ENCODE measurements at places on chromosomes 3 and 15.
A peak's percentile ranks its signal among the peaks of the same experiment; 100 is the strongest.

GRCh38 chr3:150747886-150748683 is 14.9 kb downstream of the SIAH2 start:
- DNase-seq = no peak

DNA sequence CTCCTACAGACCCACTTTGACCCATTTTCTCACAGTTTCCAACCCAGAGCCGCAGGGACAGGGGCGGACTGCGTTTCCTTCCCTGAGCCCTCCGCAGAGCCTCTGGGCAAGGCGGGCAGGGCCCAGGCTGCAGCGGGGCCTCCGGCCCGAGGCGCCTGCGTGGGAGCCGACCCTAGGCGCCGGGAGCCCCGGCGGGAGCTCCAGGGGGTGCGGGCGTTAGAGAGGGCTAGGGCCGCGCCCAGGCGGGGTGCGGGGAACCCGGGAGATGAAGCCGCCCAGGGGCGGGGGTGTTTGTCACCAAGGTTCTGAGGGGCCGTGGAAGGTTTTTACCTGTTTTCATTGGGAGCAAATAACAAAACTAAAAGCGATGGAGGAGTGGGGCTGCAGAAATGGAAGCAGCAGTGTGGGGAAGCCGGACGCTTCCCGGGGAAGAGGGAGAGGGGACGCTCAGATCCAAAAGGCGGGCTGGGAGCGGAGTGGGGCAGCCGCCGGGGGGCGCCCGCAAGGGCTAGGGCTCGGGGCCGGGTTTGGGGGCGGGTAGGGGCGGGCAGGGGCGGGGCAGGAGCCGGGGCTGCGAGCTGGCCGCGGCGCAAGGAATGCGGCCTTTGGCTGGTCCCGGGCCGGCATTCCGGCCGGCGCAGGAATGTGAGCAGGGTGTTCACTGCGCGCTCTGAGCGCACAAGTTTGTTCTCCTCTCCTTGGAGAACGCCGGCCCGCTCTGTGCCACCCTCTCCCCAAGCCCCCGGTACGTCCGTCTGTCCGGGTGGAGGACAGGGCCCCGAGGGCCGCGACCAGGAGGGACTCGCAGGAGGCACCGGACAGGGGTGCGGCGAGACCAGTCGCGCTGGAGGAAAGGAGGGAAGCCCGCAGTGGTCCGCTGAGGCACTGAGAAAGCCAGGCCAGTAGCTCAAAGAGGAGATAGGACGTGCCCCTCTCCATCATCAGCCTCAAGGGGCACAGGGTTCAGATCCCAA is 61.1 kb downstream of the AMOTL2 start:
- DNase-seq = no peak

DNA sequence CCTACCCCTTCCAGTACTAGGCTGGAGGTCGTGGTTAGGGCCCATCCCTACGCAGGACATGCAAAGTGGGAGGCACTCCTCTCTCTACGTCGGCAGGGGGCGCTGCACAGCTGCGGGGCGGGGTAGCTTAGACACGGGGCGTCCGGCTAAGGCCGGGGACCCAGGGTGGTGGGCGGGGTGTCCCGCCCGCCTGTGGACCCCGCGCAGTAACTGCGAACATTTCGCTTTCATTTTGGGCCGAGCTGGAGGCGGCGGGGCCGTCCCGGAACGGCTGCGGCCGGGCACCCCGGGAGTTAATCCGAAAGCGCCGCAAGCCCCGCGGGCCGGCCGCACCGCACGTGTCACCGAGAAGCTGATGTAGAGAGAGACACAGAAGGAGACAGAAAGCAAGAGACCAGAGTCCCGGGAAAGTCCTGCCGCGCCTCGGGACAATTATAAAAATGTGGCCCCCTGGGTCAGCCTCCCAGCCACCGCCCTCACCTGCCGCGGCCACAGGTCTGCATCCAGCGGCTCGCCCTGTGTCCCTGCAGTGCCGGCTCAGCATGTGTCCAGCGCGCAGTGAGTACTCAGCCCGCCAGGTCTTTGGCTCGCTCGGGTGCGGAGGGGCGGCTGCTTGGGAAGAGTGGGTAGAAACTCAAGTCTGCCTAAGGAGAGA is at the start of gene IL12A:
Gene IL12A (plus strand): TSS at position 219 of the 655 bp plus-strand sequence.
- DNase-seq = peak; percentile 71

- DNase-seq = no peak
These were observed at the start of gene PAQR5 for GRCh38 chr15:69298697-69299441. TSS of gene PAQR5 (plus strand) at chr15:69298912. CDS start at chr15:69360081, 61,169 bp downstream.

DNA sequence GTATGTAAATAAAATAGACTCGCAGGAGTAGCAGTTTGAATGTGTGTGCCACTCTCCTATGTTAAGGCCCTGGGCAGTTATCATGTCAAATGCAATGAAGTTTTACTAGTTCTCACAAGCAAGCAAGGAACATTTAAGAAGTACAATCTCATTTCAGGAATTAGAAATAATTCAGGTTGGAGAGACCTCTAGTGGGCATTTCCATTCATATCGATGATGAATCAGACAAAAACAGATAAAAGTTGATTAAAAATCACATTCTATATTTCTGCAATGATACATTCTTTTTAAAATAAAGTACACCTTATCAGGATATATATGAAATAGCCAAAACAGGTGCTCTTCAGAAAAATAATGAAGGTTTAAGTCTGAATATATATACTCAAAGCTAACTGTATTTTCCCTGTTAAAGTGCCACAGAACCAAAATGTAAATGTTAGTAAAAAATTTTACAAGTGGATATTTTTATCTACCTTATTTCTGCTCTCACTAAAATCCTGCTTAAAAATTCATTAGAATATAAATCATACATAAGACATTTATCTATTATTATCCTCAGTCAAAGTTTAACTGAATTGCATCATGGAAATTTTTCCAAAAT is 492.4 kb upstream of the FRG2C start:
- no peak for DNase-seq

DNA sequence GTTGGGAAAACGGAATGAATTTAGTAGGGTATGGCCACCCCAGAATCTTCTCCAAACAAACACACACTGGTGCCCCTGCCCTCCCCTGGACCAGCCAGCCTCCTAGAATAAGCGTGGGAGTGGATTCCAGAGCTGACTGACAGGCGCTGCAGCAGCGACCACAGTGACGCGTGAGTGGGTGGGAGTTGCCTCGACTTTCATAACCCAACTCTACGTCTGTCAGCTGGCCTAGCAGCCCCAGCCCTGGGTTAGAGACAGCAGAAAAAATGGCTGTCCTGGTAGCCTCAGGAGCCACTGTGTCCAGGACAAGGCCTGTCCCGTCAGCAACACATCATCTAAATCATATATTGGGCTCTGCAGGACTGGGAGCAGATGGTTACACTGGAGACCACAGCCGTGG is 10.0 kb downstream of the PLA2G4B start:
- DNase-seq = no peak

DNA sequence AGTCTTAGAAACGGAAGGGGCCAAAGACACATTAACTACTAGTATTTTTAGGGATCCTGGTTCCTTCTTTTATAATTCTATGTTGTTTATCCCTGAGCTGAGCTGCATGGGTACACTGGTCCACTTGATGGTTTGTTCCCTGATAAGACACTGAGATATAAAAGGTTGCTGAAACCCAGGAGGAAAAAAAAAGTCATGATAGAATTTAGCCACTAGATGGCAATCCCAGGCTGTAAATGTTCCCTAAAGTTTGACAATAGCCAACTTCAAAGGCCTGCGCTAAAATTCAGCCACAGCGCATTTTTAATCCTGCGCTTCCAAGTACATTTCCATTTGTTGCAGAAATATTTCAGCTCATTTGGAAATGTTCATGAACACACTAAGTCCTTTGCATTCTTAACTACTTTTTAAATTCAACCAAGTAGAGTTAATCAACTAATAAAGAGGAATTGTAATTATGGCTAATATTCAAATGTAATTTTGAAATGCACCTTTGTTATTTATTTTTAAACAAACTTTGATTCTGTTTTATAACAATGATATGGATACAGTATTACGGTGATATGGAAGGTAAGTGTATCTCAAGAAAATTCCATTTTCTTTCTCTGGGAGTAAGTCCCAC is 249.3 kb upstream of the FEZF2 start:
- DNase-seq = no peak

Measured in effector CD4-positive, alpha-beta T cell (primary cell).